ENCODE measurements at places on chromosomes 16 and 17.

- DNase-seq = no peak
These were observed 5.7 kb upstream of the SLC38A8 start for GRCh38 chr16:84048270-84048669.

- no peak for DNase-seq
These were observed 6.7 kb upstream of the TLCD3A start for GRCh38 chr17:725746-726145.

DNA sequence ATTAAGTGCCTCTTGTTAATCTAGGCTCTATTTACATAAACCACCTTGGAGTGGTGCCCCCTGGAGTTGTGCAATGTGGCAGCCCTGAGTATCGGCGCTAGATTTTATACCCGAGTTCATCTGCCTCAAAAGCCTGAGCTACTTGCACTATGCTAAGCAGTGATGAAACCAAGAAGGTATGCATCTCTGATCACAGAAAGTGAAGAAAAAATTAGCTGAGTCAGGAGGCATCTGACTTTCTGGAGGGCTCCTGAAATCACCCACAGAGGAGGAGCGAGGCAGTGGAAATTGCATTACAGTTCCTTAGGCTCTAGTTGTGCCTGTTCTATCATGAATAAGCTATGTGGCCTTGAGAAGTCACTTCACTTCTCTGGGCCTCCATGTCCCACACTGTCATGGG, 80.3 kb upstream of the PSMD7 start:
- DNase-seq = no peak

- DNase-seq = no peak
These were observed 27.1 kb downstream of the NXPH3 start for GRCh38 chr17:49602783-49603182.

- no peak for DNase-seq
These were observed 36.6 kb downstream of the EPN2 start for GRCh38 chr17:19273731-19274130.

GRCh38 chr17:76171706-76172105, 30.7 kb upstream of the FOXJ1 start:
- no peak for DNase-seq

GRCh38 chr16:15427648-15428239, 6.6 kb upstream of the BMERB1 start:
- peak; percentile 14 for DNase-seq

- no peak for DNase-seq
These were observed 7.7 kb downstream of the FBXL20 start for GRCh38 chr17:39393736-39394135.

DNA sequence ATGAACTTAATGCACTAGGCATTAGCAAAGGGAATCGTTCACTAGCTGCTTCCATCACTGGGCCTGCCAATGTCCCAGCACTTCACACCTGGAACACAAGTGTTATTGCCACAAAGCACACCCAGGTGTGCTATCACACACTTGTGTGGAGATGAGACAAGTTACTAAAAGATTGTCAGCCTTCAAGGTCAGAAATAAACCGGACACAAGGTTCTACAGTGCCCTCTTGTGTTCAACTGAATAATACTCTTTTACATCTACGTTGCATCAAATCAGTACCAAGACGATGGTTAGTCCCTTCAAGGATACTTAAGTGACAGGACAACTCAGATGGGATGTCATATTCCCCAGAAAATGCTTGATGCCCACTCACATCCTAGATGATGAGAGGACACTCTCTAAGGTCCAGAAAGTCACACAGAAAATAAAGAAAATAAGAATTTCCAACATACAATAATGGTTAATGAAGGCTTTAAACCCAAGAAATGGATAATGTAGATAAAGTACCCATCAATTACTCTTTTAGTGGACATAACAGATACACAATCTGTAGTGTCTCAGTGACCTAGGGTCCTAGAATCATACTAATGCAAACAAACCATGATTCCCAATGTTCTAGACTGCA, 16.4 kb upstream of the GLG1 start:
- no peak for DNase-seq

GRCh38 chr17:82863941-82864712, 24.3 kb upstream of the ZNF750 start:
- DNase-seq = peak; percentile 82

GRCh38 chr17:69854225-69854780, 220.7 kb upstream of the KCNJ16 start:
- DNase-seq = no peak

GRCh38 chr16:25580041-25580440, 111.7 kb upstream of the HS3ST4 start:
- DNase-seq = no peak

Data from activated CD4-positive, alpha-beta T cell treated with anti-CD3 and anti-CD28 coated beads, Interleukin-2, amount 50 U/mL, for 24 hours (primary cell).